ENCODE measurements at places on chromosomes 13 and 19. TPM values are rescaled to one million over a fixed set of nuclear protein-coding genes. Genes with fewer than 3 reads are reported as not detected.
A peak's percentile ranks its signal among the peaks of the same experiment; 100 is the strongest.

DNA sequence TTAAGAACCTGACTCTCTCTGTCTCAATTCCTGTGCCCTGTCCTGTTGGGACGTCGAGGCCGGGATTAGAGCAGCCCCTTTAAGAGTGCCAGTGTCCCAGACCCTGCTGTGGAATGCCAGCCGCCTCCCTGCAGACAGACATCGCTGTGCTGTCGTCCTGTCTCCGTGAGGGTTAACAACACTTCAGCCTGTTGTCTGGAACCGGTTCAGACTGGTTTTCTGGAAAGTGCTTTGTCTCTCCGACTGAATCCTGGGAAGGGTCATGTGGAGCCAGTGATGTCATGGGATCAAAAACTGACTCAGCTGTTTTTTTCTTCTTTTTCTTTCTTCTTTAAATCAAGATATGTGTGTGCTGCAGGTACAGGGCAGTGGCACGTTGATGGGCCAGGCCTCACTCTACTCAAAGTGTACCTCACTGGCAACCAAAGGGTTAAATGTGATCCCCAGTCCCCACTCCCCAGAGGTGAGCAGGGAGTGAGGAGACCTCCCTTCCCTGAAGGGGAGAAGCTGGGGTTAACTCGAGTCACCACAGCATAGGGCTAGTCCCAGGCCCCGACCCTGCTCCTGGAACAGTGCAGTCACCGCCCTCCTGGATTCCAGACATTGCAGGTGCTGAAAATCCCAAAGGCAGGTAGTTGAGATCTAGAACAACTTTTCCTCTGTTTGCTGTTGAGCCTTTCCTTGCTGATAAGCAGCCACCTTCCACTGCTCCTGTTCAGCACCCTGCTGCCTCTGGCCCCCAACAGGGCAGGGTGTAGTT lies 50.8 kb downstream of the TSSK6 start:
- no peak for DNase-seq
- no peaks in the 10 kb centered on the region for H3K27me3 ChIP-seq
- peaks cover 11% of the 10 kb centered on the region for H3K36me3 ChIP-seq
- peak overlapping the region; percentile 73 for H3K27ac ChIP-seq
- H3K4me3 ChIP-seq: peak overlapping the region; percentile 2
- peaks cover 53% of the 10 kb centered on the region for H3K4me1 ChIP-seq

- H3K4me1 ChIP-seq: no peaks in the 10 kb centered on the region
- H3K27me3 ChIP-seq: no peaks in the 10 kb centered on the region
- no peak overlapping the region for H3K27ac ChIP-seq
- H3K36me3 ChIP-seq: no peaks in the 10 kb centered on the region
Measured at GRCh38 chr19:10206226-10206885, 11.6 kb upstream of the DNMT1 start.

GRCh38 chr13:45811891-45812694 lies 39.5 kb downstream of the SIAH3 start:
- no peak overlapping the region for H3K4me3 ChIP-seq
- no peak for DNase-seq
- H3K27me3 ChIP-seq: no peaks in the 10 kb centered on the region
- H3K4me1 ChIP-seq: no peaks in the 10 kb centered on the region
- no peak overlapping the region for H3K27ac ChIP-seq

DNA sequence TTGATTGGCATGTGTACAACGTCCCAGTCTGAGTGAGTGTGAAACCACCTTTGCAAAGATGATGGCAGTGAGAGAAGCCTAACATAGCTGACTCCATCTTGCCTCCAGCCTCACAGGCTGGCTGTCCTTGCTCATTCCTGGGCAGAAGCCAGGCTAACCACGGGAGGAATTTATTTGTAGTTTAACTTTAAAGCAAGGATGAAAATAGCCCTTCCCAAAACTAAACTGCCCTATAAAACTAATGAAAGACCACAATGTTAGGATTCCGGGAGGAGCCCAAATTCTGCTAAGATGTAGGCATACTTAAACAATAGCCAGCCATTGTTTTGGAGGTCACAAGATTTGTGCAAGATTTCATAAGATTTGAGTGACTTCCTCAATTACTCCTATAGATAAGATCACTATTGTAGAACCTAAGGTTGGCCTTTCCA lies 96.6 kb upstream of the LSM14A start:
- H3K4me1 ChIP-seq: no peaks in the 10 kb centered on the region
- no peak overlapping the region for H3K4me3 ChIP-seq
- no peaks in the 10 kb centered on the region for H3K36me3 ChIP-seq
- H3K27ac ChIP-seq: no peak overlapping the region
- no peaks in the 10 kb centered on the region for H3K27me3 ChIP-seq

DNA sequence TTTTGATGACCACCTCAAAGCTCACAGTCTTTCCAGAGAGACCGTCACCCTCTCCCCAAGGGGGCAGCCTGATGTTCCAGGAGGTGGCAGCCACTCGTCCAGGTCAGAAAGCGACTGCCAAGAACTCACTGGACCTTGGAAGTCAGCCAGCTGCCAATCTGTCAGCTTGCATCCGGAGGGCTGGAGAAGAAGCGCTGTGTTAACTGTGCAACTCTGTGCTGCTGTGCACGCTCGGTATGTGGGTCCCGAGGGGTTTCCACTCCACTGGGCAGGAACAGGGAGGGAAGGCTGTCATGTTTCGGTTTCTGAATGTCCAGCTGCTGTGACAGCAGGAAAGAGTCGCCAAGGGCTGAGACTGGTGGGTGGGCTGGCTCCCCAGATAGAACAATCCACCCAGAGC lies 89.2 kb downstream of the CACNA1A start:
- H3K27ac ChIP-seq: no peak overlapping the region
- H3K4me3 ChIP-seq: no peak overlapping the region
- H3K27me3 ChIP-seq: no peaks in the 10 kb centered on the region
- DNase-seq: no peak
- no peaks in the 10 kb centered on the region for H3K36me3 ChIP-seq

DNA sequence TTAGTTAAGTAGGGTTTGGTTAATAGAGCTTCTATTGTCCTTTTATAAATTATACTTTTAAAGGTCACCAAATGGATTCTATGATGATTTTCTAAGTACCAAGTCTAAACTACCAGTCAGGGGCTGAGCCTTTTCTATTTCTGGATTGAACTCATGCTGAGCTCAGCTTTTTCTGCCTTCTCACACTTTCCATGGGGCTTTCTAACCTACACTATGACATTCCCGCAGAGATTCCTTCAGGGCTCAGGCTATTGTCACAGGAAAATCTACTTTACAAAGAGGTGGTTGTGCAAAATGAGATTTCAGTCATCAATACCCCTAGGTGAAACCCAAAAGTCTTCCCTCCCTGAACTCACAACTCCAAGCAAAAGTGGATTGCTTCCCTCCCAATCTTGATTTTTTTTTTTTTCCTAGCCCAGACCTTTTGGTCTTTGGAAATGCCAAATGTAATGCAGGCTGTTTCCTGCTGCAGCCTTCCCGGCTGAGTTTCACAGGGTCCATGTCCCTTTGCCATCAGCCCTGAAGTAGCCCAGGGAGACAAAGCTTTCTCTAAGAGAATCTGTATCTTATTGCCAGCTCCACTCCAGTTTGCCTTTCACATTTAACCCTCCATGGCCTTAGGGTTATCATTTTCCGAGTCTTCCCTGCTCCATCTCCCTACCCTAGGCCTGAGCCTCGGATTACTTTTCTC lies 13.6 kb downstream of the C13orf42 start:
- no peaks in the 10 kb centered on the region for H3K27me3 ChIP-seq
- no peaks in the 10 kb centered on the region for H3K4me1 ChIP-seq
- H3K27ac ChIP-seq: no peak overlapping the region
- DNase-seq: no peak

DNA sequence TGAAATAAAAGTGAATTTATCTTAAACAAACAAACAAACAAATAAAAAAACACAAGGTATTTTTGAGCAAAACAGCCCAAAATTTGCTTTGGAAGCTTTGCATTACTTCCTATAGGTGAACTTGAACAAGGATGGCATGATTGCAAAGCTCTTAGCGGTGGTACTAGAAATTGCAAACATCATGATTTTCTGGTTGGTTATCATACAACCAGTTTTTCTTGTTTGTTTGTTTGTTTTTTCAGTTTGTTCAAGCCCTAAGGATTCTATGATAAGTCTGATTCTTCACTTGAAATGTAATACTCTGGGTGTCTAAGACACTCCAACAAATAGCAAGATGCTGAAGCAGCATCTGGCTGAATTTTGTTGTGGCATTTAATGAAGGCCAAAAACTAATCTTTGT lies 15.9 kb downstream of the DCLK1 start:
- no peak overlapping the region for H3K4me3 ChIP-seq
- H3K27me3 ChIP-seq: no peaks in the 10 kb centered on the region
- H3K4me1 ChIP-seq: no peaks in the 10 kb centered on the region
- H3K36me3 ChIP-seq: no peaks in the 10 kb centered on the region
- no peak for DNase-seq

DNA sequence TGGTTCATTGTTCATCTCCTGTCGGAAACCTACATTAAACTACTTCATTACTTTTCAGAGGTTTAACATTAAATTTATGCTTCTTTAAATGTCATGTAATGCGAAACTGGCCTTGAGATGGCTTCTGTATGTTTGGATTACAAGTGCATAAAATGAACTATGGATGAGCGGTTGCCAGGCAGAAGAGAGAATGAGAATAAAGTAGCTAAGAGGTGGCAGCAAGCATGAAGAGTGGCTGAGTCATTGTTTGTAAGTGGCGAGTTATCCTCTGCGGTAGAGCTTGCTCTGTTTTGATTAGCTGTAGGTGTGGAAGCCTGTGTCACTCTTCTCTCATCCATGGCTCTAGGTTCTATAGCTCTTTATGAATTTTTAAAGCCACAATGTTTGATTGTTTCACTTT lies 1139.6 kb upstream of the PCDH9 start:
- no peaks in the 10 kb centered on the region for H3K4me1 ChIP-seq
- no peak overlapping the region for H3K4me3 ChIP-seq
- H3K36me3 ChIP-seq: no peaks in the 10 kb centered on the region
- no peak for DNase-seq

DNA sequence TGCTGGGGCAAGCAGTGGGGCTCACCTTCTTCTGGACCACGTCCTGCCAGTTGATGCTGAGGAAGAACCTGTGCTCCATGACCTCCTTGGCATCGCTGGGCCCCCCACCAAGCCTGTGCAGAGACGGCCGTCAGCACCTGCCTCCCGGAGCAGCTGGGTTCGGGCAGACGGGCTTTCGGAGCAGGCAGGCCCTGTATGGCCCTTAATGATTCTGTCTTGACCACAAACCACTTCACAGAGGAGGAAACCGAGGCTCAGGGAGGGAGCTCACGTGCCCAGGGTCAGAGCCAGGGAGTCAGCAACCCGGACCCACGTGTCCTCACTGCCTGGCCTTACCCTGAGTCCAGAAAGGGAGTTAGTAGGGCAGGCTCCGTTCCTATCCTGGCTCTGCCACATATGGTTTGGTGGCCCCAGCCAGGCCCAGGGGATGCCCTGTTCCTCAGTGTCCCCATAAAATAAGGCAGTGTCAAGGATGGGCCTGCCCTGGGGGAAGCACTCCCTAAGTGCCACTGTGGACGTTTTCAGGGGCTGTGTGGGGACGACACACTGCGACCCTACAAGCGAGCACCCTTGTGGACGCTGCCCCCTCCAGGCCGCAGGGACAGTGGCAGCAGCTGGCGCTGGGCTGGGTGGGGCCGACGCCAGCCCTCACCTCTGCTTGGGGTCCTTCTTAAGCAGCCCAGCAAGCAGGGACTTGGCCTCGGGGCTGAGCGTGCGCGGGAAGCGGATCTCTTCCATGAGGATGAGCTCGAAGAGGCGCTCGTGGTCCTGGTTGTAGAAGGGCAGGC lies 8.9 kb upstream of the CCNP start:
- DNase-seq: no peak
- H3K27me3 ChIP-seq: no peaks in the 10 kb centered on the region
- peaks cover 17% of the 10 kb centered on the region for H3K4me1 ChIP-seq
- no peak overlapping the region for H3K27ac ChIP-seq

- no peak for DNase-seq
- no peak overlapping the region for H3K4me3 ChIP-seq
- no peaks in the 10 kb centered on the region for H3K27me3 ChIP-seq
- H3K4me1 ChIP-seq: peaks cover 24% of the 10 kb centered on the region
- H3K27ac ChIP-seq: peak overlapping the region; percentile 30
Measured at GRCh38 chr13:97141097-97141496, 81.0 kb upstream of the MBNL2 start.

DNA sequence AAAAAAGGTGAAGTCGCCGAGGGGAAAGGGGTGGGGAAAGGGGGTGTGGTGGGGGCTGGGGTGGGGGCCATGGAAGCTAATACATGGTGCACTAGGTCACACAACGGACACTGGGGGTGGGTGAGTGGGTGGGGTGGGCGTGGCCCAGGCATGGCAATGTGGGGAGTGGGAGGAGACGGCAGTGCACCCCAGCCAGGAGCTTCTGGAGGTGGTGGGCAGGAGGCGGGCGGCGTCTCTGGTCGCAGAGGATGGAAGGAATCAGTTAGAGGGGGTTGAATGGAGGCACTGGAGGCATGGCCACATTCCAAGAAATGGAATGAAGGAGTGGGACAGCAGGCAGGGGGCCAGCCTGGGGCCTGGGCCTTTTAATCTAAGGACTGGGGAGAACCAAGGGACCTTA lies 19.2 kb upstream of the NANOS2 start:
- H3K4me3 ChIP-seq: no peak overlapping the region
- H3K27me3 ChIP-seq: peaks cover 67% of the 10 kb centered on the region
- no peak overlapping the region for H3K27ac ChIP-seq
- no peak for DNase-seq
- no peaks in the 10 kb centered on the region for H3K4me1 ChIP-seq

DNA sequence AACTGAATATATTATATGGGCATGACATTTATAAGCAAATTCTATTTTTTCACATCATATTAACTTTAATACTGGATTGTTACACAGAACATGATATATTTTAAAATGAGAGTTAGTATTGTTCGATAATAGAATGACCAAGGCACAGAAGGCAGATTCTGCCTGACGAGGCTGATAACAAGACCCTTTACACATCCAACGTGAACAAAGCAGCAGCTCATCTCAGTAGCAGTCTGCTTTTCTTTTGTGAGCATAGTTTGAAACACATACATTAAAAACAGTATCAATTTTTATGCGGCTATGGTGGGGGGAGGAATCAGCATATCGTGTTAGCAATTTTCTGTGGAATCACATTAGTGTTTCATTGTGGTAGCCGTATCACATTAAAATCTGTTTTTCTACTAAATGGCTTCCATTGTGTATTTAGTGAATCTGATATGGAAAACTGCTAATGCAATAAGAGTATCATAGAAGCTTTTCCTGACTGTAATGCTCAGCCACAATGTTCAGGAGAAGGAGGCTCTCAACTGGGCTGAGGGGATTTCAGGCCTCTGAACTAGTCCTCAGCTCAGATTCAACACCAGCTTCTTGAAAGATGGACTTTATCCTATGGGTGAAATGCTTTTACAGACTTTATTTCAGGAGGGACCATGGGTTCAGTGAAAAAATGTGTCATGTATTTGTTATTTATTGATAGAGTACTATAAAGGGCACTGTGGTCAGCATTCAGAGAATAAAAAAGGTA lies 4.0 kb downstream of the SMAD9 start:
- DNase-seq: no peak
- no peaks in the 10 kb centered on the region for H3K4me1 ChIP-seq
- H3K27me3 ChIP-seq: no peaks in the 10 kb centered on the region
- no peak overlapping the region for H3K4me3 ChIP-seq
- no peaks in the 10 kb centered on the region for H3K36me3 ChIP-seq
- no peak overlapping the region for H3K27ac ChIP-seq

Gene VMAC
- total RNA-seq: 6.8 TPM

Gene LRRC63
- total RNA-seq: not detected

Gene CCDC70
- not detected for total RNA-seq
